ENCODE measurements at places on chromosomes 6 and 20.
A peak's percentile ranks its signal among the peaks of the same experiment; 100 is the strongest.

DNA sequence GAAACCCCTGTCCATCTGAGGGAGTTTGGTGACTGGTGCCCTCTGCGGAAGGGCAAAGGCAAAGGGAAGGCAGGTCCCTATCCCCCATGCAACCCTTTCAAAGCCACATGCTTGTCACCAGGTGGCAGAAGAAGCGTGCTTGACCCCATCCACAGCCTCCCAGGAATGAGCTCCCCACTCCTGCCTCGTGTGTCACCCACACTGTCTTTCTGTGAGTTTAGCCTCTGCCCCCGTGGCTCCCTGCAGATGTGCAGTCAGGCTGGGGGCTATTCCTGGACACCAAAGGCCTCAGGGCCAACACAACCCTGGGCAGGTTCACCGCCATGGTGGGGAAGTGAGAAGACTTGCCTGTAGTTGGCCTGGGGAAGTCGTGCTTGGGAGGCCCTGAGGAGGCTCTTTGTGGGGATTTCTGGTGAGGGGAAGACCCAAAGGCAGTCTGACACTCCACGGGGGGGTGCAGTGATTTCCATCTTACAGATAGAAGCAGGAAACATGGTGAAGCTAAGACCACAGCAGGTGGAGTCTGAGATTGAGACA lies 16.6 kb upstream of the PCMTD2 start:
- DNase-seq, result no peak

GRCh38 chr6:45531999-45532595 lies 154.4 kb upstream of the SUPT3H start:
- no peak for DNase-seq

GRCh38 chr20:6384380-6384779 lies 261.6 kb upstream of the FERMT1 start:
- no peak for DNase-seq

GRCh38 chr6:113630738-113631535 lies 226.2 kb upstream of the MARCKS start:
- peak; percentile 22 for DNase-seq

DNA sequence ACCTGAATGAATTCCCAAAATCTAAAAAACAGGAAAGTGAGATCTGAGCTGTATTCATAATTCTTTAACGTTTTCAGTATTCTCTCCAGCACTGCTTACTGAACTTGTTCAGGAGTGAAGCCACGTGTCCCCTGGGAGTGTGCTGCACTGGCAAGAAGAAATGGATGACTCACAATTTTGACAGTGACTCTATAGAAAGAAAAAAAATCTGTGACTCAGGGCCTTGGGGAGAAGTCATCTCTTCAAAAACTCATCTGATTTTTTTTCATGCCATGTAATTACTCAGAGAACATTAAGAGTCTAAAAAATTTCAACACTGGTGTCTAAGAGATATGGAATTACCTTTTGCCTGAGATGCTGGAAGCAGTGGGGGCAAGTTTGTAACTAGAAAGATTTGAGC lies 39.7 kb downstream of the ANKEF1 start:
- DNase-seq, result no peak

DNA sequence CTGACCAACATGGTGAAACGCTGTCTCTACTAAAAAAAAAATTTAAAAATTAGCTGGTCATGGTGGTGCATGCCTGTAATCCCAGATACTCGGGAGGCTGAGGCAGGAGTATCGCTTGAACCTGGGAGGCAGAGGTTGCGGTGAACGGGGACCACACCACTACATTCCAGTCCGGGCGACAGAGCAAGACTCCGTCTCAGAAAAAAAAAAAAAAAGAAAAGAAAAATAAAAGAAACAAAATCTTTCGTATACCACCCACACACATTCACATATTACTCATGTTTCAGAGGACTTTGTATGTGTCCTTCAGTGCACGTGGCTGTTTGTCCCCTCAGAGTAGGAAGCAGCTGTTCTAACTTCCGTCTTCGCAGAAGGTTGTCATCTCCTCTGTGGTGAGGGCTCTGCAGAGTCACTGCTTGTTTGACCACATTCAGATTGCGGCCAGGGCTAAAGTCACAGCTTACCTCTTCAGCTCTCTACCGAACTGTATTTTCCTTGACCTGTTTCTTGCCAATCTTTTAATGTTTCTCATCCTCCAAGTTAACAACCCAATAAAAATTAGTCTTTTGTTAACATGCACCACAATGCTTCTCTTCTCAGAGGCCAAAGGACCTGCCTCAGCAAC lies 36.6 kb upstream of the HIVEP1 start:
- no peak for DNase-seq

DNA sequence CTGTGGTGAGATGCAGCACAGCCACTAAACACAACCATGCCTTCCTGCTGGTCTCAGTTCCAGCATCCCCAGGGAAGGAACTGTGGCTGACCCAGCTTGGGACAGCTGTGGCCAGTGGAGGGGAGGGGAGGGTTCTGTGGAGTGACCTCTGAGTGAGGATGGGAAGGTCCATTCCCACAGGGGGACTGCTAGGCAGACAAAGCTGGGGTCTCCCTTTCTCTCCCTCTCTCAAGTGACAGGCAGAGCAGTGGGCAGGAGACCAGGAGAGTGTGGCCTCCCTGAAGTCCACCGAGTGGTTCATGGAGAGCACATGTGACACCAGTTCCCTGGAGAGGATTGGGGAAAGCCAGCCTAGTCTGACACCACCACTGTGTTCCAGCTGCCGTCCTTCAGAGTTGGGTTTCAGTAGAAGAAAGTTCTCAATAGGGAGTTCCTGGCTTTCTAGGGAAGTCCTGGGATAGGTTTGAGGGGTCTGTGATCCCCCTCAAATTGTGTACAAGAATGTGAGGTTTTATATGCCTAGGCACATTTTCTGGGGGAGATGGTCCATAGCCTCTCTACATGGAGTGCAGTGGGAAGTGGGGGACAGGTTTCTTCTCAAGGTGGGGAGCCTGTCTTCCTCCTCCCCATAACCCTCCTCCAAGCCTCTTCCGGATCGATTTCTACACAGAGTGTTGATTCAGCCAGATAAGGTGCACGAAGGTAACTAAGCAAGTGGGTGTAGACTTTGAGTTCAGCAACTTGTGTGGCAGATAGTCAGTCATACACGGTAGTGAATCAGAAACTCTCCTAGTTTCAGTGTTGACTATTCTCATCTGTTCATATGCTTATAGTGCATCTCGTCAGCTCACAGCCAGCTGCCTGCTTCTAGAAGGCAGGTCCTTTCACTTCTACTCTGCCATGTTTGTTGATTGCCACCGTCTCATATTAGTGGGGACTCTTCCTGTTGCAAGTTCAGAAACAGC lies 18.9 kb downstream of the MANBAL start:
- no peak for DNase-seq

GRCh38 chr20:44734938-44735337 lies 10.7 kb upstream of the KCNK15 start:
- no peak for DNase-seq

- DNase-seq, result no peak
Measured at GRCh38 chr6:113763311-113763766, 93.8 kb upstream of the MARCKS start.

DNA sequence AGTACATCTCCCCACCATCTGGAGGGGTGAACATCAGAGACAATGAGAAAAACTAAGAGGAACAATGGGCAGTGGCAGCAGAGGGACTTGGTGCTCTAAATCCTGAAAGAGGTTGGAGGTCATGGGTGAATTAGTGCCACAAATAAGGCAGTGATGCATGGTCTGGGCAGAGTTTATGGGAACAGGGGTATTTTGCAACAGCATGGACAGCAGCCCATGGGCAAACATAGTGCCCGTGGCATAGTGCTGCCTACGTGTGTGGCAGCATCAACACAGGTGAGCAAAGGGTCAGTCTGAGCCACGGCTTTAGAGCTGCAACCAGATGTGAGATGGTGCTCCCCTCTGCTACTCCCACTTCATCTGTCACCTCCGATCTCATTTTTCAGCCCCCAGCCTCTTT lies 459.1 kb upstream of the CITED2 start:
- DNase-seq, result no peak

- no peak for DNase-seq
Measured at GRCh38 chr6:15434263-15434662, 188.4 kb downstream of the JARID2 start.

GRCh38 chr6:170135461-170135820 lies 155.4 kb downstream of the DLL1 start:
- DNase-seq, result no peak

GRCh38 chr6:141451511-141452353 lies 681.0 kb upstream of the GJE1 start:
- no peak for DNase-seq

GRCh38 chr6:68976260-68976659 lies 341.2 kb downstream of the ADGRB3 start:
- DNase-seq, result no peak

DNA sequence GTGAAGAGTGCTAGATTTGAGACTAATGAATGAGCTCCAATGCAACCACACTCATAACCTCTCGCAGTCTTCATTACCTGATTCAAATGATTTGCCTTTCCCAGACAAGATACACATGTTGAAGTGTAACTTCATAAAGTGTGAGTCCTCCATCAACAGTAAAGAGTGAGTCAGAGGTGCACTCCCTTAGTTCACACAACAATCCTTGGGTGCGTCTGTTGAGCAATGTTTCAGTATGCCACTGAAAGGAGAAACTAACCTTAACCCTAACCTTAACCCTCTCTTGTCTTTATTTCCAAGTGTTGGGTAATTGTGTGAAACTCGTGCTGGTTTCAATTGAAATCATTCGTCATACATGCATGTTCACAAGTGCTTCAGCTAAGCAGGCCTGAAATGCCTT lies 21.0 kb upstream of the RIN2 start:
- no peak for DNase-seq

GRCh38 chr6:61953851-61954250 lies 332.2 kb downstream of the KHDRBS2 start:
- no peak for DNase-seq

- DNase-seq, result no peak
Measured at GRCh38 chr6:39173270-39173669, 56.0 kb downstream of the KCNK5 start.

DNA sequence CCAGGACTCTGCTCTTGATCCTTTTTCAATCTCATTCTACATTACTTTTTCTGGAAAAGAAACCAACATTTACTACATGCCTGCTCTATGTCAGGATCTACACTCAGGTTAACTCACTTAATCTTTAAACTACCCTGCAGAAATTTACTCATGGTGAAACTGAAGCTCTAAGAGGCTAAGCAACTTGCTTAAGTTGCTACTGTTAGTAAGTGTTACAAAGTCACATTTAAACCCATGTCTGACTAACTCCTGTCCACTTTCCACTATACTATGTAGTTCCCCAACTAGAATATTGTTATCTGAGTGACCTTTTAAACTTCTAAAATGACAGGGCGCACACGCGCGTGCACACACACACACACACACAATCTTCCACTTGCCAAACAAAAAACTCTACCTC lies 5.0 kb downstream of the CEP162 start:
- no peak for DNase-seq

- no peak for DNase-seq
Measured at GRCh38 chr20:62133051-62133845, 9.9 kb downstream of the PSMA7 start.

DNA sequence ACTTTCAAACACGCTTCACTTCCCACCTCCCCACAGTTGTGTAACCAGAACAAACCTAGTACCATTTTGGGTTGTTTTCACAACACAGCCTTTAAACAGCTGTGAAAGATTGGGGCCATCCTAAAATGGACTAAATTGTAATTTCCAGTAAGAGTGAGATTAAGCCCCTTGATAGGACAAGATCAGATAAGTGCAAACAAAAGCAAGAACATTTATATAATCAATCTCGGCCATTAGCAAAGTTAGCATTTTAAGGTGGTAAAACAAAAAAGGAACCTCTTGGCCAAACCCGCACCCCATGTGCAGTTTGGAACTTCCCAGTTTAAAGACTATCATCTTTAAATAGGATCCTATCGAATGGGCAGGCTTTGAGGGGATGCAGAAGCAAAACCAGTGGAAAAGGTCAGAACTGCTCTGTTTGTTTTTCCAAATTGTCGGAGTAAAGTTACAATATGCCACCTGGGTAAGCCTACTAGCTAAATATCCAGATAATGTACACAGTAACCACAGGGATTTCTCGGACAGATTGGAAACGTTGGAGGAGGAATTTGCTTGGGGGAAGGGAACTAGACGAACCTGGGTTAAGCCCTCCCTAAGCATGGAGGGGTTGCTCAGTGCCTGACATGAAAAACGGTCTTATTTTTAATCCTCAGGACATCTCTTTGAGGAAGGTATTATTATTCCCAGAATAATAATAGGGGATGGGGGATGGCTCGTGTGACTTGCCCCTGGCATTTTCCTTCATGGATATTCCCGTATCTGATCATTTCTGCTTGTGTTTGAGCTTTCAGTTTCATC lies 159.8 kb upstream of the SALL4 start:
- DNase-seq, result no peak

GRCh38 chr6:131966443-131966842 lies 15.3 kb upstream of the CCN2 start:
- DNase-seq, result no peak

GRCh38 chr6:71410681-71411080 lies 122.1 kb downstream of the OGFRL1 start:
- DNase-seq, result no peak

DNA sequence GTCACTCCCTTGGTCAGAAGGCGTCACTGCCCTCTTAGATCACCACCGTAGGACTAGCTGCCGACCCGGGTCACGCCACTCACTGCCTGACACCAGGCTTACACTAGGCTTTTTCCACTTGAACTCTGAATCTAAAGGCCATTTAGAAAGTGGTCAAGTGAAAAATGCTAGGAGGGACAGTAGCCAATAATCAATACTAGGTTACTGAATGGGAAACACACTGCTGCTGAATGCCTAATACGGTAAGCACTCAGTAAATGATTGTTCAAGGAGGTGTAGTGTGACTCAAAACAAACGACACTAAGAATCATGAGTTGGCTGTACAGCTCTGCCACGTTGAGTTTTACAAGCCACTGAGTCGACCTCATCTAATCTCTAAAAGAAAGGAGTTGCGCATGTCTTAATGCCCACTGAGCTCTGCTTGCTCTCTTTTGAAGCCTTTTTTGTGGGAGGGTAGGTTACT lies 760 bp upstream of the IBTK start:
- DNase-seq, result peak; percentile 18

- DNase-seq, result no peak
Measured at GRCh38 chr20:40511478-40511877, 177.6 kb downstream of the MAFB start.

GRCh38 chr6:113978084-113978675 lies 7.2 kb upstream of the HDAC2 start:
- DNase-seq, result no peak

DNA sequence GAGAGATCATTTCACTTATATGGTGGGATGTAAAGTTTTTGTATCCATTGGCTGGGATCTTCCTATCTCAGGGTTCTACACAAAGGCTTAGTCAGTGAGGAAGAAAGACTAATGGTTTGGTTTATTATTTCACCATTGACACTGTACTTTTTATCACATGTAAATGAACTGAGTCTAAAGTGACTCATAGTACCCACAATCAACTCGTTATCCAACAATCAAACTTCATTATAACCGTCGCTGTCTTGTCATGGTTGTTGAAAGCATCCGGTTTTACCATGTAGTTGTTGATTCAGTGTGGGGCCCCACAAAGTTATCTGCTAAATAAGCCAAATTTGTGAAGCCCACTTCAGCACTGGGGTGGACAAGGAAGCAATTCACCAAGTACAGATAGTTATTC lies 55.8 kb upstream of the MTRF1L start:
- DNase-seq, result no peak
